Left colon (tissue), 2 donors: ENCODE measurements at places on chromosomes 2 and 18. TPM values are rescaled to one million over a fixed set of nuclear protein-coding genes. Genes with fewer than 3 reads are reported as not detected.

DNA sequence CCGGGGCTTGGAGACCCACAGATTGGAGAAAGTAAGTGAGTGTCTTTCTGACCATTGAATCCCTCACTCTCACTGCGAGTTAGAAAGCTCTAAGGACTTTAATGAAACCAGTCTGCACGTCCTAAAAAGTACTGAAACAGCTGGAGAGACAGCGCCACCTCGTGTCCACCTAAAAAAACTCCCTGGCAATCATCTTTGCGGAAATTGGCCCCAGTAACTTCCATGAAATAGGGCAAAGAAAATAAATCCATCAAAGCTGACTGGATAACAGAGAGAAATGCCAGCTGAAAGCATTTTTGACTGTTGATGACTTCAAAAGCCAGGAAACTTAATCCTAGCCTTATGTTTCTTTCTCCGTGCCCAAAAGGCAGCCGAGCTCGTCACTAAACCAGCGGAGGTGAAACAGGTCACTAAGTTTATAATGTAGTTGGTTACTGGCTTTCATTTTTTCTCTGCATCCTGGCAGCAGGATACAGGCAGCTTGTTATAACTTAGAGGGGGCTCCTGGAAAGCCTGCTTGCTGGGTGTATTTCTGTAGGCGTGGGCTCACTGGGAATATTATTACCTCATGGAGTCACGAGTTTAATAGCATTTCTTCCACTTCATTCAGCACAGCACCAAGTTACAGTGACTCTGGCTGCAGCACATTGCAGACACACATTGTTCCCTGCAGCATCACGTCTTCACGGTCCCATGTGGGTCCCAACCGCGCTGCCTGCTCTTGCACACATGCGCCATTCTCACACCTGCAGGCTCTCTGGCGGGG lies 266.5 kb downstream of the HRH4 start:
- peak; percentile 68 for DNase-seq

GRCh38 chr2:147642765-147643164 lies 202.1 kb upstream of the ACVR2A start:
- no peak for DNase-seq

- DNase-seq = no peak
Measured at GRCh38 chr2:161415987-161416707, at the start of gene TBR1. Gene TBR1 (plus strand): TSS chr2:161416297. CDS start chr2:161416411, 114 bp downstream.

- DNase-seq = no peak
Measured at GRCh38 chr2:43348908-43349661, 122.7 kb upstream of the ZFP36L2 start.

DNA sequence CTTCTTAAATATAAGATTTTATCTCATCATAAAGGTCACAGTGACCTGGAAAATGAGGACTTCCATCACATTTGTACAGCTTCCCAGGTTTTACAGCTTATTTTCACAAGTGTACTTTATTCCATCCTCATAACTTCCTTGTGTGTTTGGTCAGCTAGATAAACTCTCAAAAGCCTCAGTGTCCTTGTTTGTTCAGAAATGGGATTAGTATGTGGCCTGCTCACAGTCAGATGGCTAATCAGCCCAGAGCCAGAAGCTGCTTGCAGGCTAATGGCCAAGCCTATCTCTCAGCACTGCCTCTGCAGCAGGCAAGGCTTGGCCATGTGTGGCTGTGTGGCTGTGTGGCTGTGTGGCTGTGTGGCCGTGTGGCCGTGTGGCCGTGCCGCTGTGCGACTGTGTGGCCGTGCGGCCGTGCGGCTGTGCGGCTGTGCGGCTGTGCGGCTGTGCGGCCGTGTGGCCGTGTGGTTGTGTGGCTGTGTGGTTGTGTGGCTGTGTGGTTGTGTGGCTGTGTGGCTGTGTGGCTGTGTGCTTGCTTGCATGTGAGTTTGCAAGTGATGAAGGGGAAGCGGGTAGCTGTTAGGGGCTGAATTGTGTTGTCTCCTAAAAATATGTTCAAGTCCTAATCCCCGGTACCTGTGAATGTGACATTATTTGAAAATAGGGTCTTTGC lies 233.0 kb upstream of the TNP1 start:
- DNase-seq = no peak

DNA sequence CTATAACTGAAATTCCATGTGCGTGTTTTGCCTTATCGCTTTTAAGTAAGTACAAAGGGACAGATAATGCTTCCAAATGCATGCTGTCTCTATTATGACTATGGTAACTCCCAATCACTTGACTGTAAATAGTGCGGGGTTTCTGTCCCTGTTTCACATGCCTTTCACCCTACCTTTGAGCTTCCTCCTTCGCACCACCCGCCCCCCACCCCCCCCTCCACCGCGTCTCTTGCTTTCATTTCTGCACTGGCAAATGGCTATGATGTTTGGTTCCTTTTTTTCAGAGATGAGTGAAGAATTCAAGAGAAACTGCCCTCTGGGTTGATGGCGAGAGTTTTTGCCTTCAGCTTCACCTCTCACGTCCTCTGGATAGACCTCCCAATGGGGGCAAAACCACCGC lies 25.0 kb upstream of the SPP2 start:
- no peak for DNase-seq

DNA sequence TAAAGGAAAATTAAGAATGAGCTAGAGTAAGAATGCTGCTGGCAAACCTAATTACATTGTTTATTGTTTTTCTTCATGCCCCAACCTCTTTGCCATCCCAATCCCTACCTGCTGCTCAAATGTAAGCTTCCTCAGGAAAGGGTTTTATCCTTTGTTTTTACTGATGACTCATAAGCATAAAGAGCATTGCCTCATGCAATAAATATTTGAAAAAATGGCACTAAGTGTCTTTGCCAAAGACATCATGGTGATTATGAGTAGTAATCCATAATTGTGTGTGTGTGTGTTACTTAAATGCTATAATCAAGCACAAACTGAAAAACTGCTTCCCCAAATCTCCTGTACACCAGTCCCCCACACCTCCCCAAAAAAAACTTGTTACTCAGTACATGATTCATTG lies 53.4 kb downstream of the DNER start:
- DNase-seq = no peak

GRCh38 chr2:209556354-209556961 lies 132.6 kb downstream of the MAP2 start:
- no peak for DNase-seq

DNA sequence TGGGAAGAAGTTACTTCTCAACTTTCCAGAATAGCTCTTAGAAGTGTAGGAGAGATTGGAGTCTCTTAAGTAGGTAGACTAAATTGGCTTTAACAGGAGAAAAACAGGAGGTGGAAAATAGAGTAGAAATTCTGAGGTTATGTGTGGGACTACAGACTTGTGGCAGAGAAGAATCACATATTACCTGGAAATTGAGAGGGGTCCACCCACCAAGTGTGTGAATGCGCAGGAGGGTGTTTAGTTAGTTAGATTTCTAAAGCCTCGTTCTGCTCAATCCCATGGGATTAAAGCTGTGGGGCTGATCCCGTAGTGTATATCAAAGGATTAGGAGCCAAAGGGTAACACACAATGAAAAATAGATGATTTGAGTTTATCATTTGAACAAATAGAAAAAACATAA lies 319.1 kb downstream of the TRIB2 start:
- DNase-seq = no peak

- DNase-seq = no peak
Measured at GRCh38 chr2:10930721-10931516, 19.2 kb downstream of the KCNF1 start.

DNA sequence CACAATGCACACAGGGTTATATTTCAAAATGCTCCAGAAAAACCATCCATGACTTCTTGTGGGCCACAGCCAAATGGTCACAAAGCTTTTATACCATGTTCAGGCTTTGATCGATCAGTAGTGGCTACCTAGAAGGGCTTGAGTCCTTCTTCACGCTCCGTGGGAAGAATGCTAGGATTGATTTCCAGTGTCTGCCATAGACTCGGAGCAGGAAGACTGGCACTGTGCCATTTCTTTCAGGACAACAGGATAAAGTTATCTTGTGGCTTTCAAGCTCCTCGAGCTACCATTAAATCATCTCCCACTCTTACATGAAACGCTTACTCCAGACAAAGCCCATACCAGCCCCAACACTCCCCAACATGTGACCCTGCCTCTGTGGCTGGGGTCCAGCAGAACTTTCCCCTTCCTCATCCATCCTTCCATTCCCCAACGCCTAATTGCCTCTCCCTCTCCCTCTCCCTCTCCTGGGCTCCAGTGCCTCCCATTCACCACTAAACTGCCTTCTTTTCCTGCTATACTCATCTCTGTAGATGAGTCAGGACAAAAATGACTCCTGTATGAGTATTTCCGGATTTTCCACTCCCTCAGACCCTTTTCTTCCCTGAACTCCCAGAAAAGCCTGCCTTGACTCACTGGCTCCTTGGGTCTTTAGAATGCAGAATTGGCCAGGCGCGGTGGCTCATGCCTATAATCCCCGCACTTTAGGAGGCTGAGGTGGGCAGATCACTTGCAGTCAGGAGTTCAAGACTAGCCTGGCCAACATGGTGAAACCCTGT lies 40.9 kb downstream of the ADD2 start:
- no peak for DNase-seq

DNA sequence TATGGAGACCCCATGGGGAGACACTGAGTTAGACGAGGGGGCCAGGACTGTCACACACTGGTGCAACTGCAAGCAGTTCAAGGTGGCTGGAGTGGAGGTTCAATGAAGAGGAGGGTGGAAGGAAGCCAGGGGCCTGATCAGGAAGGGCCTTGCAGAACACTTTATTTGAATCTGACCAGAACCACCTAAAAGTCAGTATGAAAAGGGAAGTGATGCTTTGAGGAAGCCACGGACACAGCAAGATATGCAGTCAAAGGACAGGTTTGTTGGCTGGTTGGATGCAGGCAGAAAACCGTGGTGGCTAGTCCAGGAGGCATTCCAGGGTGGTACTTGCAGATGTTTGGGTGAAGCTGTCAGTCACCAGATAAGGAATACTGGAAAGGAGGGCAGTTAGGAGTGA lies 3.5 kb upstream of the FAM124B start:
- DNase-seq = no peak

- no peak for DNase-seq
Measured at GRCh38 chr2:109447776-109448175, 166.0 kb downstream of the SEPTIN10 start.

GRCh38 chr2:9668687-9669345 lies 38.0 kb upstream of the YWHAQ start:
- no peak for DNase-seq

DNA sequence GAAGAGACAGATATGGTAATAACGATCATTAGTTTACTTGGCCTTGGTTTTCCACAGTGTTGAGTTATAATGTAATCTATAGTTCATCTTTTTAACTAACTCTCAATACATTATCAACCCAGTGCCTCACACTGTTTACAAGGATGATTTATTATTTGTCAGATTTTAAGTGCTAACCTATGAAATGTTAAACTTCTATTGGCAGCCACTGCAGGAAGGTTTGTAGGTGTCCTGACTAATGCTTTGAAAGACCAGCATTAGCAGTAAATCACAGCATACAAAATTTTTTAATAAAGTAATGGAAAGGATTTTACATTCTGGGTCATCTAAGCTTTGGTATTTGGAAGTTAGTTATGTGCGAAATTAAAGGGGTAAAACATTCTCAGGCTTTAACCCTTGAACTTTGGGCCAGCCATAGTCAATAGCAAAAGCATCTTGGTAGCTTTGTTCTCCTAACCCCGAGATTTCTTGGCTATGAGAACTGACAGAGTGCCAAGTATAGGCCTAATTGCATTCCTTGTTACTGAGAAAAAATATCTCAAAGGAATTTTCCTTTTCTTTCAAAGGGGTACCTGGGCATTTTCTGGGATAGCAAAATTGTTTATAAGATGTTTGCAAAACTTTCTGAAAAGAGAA lies 30.6 kb downstream of the SPATS2L start:
- no peak for DNase-seq

DNA sequence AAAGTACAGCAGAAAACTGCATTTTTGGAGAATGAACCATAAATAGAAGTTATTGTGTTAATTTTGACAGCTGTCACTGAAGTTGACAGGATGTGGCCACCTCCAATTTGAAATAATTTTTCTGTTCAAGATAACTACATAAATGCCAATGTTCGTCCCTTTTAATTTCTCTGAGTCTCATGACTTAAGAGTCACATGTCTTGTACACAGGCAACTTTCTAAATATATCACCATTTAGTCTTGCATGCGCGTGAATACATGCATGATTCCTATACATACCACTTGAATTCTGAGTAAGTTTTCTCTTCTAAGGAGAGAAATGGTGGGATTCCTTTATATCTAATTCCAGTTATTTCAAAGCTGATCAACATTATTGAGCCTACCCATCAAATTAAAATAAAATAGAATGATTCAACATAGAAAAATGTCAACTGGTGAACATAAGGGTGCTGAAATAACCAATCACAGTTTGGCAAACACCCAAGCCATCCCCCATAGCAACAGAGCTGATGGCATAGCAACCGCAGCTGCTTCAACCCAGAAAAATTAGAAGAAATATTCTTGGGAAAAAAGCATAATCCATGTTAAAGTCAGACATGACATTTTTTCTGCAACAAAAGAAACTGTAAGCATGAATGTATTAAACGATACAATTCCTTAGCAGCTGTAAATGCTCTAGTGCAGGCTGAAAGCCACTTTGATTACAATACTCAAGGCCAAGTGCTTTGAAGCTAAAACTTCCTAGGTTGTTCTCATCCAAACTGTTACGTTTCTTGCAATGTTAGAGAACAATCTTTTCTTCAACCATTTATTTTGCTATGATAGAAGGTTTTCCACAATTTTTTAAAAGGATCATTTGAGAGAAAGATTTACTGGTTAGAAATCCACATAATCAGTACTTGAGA lies 282.7 kb downstream of the DLGAP1 start:
- DNase-seq = no peak

DNA sequence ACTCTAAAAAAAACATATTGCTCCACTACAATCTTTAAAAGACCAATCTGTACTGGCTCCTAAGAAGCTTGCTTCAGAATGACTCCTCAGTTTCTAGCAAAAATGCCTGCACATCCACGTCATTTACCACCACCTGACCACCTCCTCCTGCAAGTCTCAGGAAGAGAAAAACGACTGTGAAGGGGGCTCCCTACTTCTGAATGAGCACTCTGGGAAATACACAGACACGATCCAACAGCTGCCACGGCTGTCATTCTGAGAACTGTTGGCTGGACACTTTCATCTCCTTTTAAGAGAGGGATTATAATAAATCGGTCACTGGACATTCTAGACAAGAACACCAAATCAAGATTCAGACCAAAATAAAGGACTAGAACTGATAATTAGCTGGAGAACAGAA lies 21.5 kb downstream of the EPG5 start:
- DNase-seq = no peak

HOXD3 gene
- total RNA-seq = 9.5 TPM

ABI2 gene
- 15.0 TPM for total RNA-seq

MREG gene
- total RNA-seq = 12.4 TPM

SEMA4C gene
- 13.2 TPM for total RNA-seq

LINC00305 gene
- not detected for total RNA-seq

LIPG gene
- 14.2 TPM for total RNA-seq

USP34 gene
- 89.0 TPM for total RNA-seq

KCNG2 gene
- not detected for total RNA-seq

PRSS56 gene
- not detected for total RNA-seq

SLC5A7 gene
- total RNA-seq = not detected

PLGLB1 gene
- total RNA-seq = 1.9 TPM

SH3RF3 gene
- total RNA-seq = 2.7 TPM

TCF23 gene
- total RNA-seq = not detected
